ENCODE measurements at places on chromosomes 7 and 10.

- no peak for DNase-seq
Measured at GRCh38 chr10:6002809-6003510, 25.6 kb upstream of the IL15RA start.

DNA sequence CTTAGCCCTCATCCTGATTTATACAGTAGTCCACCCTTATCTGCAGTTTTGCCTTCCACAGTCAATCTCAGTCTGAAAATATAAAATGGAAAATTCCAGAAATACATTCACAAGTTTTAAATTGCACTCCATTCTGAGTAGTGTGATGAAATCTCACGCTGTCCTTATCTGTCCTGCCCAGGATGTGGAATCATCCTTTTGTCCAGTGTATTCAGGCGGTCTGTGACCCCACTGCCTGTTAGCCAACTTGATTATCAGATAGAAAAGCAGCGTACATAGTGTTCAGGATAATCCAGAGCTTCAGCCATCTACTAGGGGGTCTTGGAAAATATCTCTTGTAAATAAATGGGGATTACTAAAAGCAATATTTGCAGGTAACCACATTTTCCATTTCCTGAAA is 146.3 kb downstream of the MALRD1 start:
- DNase-seq: no peak

GRCh38 chr7:87580636-87581035 is 20.0 kb downstream of the ABCB1 start:
- peak; percentile 13 for DNase-seq

GRCh38 chr10:89301232-89301631 is 614 bp upstream of the IFIT2 start:
- DNase-seq: no peak

DNA sequence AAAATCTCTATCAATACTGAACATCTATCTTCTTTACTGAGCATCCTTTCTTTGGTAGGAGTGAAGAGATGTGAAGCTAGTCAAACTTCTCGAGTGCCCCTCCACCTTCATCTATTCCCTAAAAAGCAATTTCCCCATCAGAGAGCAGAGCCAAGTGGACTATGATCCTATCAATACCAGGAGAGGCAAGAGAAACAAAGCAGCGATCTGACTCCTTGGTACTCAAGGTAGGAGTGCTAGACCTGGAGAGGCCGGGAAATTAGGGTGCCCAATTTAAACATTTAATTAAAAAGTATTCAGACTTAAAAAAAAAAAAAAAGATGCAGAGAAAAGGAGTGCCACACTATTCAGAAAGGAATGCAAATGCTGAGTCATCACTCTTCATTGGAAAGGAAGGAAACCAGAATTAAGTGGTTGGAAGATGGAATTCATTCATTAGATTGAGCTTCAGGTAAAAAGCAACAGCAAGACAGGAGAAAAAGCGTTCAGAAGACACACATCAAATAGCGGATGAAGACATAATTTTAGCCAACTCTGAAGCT is 1.6 kb downstream of the TIAL1 start:
- DNase-seq: no peak

DNA sequence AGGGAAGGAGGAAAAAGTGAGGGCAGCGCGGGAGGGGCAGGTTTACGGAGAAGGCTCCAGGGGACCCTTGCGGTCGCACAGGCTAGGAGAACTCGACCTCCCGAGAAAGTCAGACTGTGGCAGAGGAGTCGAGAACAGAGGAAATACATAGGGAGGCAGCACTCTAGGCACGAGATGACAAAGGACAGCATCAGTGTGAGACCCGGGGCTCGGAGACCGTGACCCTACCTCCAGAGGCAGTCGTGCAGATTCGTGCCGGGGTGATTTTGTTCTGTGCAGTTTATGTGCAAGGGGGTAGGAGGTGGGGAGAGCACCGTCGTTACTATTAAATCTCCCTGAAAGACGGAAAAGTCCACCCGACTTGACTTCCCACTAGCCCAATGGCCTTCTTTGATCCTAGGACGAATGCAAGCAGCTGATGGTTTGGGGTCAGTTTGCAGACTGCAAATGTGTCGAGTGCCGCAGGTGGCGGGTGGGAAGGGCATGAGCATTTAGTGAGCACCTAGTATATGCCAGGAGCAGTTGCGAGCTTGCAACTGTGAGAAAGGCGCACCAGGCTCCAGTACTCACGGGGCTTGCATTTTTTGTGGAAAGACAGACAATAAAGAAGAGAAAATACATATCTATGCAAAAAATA is 674 bp upstream of the OSBPL3 start:
- no peak for DNase-seq

DNA sequence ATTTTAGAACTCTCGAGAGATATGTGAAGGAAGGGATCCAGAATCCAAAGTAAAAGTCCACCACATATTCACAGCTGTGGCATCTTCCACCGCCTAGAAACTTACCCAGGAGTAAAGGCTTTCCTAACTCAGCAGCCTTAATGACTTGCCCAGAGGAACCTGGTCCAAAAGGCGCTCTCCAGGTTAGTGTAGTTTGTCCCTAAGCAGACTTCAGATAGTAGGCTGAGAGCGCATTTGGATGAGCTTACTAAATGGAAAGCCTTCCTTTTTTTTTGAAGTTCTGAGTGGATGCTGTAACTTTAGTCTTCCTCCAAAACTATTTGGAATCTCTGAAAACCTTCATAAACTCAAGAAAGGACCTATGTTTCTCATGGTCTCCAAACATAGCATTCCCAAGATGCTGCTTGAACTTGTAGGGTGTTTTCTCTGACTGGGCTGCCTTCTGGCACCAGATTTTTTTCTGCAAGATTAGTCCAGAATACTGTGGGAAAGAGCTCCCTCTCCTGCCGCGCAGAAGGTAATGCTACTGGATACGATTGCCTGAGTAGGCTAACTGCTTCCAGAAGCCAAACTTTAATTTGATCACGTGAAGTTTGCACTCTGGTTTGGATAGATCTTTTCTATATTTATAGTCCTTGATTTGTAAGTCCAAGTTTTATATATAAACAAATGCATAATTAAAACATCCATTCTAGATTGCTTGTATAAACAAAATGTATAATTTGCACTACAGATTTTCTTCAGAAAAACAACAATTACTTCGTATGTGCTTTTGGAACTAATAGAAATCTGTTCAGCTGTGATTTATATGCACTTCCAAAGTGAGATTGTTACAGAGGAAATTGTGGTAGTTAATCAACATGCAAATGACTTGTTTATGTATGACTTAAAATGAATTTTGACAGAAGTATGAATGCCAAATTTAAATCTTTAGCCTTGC is 19.6 kb upstream of the GPR37 start:
- DNase-seq: peak; percentile 71

DNA sequence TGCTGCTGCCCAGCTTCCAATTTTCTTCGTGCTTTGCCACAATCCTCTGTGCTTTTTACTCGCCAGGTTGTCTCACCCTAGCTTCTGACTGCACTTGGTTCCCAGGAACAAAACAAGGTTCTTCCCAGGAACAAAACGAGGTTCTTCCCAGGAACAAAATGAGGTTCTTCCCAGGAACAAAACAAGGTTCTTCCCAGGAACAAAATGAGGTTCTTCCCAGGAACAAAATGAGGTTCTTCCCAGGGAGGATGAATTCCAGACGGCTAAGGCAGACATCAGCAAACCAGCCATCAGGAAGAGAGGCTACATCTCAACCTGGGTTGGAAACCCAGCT is 41.9 kb downstream of the TNS3 start:
- DNase-seq: no peak

DNA sequence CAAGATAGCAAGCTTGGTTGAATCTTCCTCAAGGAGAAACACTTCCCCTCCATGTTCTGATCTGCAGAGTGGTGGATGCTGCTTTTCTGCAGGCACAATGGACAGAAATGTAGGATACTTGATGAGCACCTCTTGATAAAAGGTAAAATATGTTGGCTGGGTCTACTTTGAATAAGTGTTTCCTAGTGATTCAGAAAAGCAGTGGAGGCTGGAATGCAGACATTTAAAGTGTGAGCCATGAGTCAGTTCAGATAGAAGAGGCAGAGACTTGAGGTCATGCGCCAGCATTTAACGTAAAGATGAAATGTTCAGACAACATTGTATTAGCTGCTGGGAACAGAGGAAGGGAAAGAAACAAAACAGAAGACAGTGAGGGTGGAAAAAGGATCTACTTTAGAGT is 403.1 kb downstream of the ADRA2A start:
- DNase-seq: no peak

DNA sequence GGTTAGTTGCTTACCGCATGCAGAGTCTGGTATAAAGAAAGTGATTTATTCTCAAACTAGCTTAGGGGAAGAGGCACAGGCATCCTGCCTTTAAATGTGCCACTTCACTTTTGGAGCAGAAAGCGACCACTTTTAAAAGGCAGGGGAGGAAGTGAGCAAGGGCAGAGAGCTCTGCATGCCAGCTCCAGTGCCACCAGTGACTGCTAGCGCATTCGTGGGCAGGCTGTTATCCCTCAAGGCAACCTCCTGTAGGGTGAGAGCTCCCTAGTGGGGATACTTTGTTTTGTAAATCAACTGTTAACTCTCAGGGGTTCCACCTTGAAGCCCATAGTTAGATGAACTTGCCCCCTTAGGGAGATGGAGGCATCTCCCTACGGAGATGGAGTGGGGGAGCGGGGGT is 29.4 kb upstream of the GRB10 start:
- no peak for DNase-seq

DNA sequence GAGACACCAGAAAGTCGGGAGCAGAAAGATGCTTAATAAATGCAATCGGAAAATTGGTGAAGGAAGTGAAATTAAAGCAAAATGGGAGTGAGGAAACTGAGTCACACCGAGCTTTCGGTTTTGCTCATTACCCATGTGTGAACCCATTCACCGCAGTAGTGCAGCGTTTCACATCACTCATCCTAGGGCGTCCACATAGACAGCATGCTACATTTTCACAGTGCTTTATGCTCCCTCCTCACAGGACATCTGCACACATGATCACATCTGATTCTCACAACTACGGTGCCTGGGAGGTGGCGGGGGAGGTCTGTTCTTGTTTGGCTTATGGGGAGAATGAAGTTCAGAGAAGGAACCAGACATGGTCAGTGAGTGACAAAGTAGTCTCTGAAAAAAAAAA is 36.6 kb upstream of the ATP6V0A4 start:
- no peak for DNase-seq

- DNase-seq: no peak
Measured at GRCh38 chr7:135177028-135177696, 6.7 kb upstream of the CYREN start.

GRCh38 chr10:60399328-60399727 is 9.7 kb upstream of the ANK3 start:
- no peak for DNase-seq

DNA sequence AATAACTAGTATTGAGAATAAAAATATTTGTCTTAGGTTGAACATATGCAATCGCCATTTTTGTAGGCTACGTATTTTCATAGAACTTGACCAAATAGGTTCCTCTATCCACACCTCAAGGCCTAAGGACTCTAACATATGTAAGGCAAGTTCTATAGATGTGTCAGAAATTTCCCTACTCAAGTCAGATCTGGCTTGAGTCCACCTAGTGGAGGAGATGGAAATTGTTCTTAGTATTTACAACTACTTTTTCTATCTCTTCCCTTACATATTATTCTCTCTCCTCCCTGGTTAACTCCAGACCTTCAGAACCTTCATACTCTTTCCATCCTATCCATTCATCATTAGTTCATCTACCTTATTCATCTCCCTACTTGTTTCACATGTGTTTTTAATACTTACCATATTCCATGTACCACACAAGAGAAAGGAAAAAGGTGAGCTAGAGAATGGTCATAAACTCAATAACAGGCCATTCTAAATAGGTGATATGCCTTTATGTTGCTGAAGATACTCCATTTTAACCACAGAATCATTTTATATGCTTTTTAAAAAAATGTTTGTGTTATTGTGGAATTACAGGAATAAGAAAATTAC is 174.5 kb upstream of the HDAC9 start:
- no peak for DNase-seq

DNA sequence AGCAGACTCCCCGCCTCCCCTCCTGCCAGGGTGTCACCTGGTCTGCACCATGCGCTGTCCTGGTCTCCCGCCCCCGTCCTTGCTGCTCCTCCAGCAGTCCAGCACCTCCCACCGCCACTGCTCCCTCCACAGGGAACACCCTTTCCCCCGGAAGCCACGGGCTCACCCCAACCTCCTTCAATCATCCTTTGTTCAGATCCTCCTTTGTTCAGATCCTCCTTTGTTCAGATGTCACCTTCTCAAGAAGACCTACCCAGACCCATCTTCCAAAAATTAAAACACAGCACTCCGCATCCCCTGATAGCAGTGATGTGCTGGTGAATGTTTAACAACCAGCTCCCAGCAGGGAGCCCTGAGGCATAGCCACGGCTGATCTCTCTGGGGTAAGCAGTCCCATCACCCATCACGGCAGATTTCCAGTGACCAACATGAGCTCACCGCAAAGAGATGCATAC is 237.7 kb downstream of the USP6NL start:
- no peak for DNase-seq

- DNase-seq: no peak
Measured at GRCh38 chr10:124722798-124723783, 21.1 kb downstream of the FAM53B start.

DNA sequence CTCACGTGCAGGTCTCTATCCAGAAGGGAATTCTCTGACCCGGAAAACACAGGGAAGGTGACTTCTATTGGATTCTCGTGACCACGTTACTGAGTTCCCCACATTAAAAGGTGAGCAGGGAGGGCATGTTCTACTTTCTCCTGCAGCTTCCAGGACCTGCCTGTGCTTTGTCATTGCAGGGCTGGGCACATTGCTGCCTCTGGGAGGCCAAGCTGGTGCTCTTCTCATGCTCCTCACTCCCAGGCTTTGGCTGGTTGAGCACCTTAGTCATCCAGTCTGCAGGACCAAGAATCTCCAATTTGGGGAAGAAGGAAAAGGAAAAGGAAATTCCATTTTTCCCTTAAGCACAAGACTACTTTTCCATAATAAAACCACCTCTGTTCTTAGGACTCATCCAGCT is 86.5 kb upstream of the TMEM72 start:
- no peak for DNase-seq

- no peak for DNase-seq
Measured at GRCh38 chr7:119802147-119802546, 470.8 kb upstream of the KCND2 start.

Data from retina (tissue), 1 donor.